Regular cardiac myocyte (primary cell): ENCODE measurements at places on chromosomes 11 and 22. TPM values are rescaled to one million over a fixed set of nuclear protein-coding genes. Genes with fewer than 3 reads are reported as not detected.

Gene ART5
- total RNA-seq = 0.28 TPM in 1 of 2 replicates, not detected in the other

Gene GLYATL1
- total RNA-seq = 0.56 and 0.58 TPM in 2 replicates

Gene DMC1
- total RNA-seq = 1.4 and 4.2 TPM in 2 replicates

Gene LRRC74B
- total RNA-seq = not detected in 2 replicates

Gene RHOD
- 6.2 and 6.5 TPM in 2 replicates for total RNA-seq
